ENCODE measurements at places on chromosomes 11 and 22.

GRCh38 chr22:37219533-37219932 lies 7.3 kb upstream of the SSTR3 start:
- no peak for DNase-seq

GRCh38 chr22:33851821-33852384 lies 68.4 kb downstream of the LARGE1 start:
- no peak for DNase-seq

GRCh38 chr11:3954448-3955298 lies 99.2 kb downstream of the STIM1 start:
- no peak for DNase-seq

GRCh38 chr11:117627259-117627658 lies 169.8 kb downstream of the DSCAML1 start:
- no peak for DNase-seq

DNA sequence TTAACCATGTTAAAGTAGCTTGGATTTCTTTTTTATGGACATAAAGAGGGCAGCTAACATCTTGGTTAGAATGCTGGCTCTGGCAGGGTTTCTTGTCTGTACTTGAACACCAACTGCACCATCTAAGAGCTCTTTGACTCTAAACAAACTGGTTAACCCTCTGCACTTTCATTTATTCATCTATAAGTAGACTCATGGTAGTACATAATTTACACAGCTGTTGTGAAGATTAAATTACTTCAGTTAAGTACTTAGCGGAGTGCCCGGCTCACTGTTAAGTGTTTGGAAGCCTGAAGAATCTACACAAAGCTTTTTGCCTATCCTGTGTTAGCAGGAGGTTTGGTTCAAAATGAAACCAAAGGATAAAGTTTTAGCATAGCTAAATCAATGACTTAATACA lies 846.2 kb upstream of the API5 start:
- DNase-seq = no peak

DNA sequence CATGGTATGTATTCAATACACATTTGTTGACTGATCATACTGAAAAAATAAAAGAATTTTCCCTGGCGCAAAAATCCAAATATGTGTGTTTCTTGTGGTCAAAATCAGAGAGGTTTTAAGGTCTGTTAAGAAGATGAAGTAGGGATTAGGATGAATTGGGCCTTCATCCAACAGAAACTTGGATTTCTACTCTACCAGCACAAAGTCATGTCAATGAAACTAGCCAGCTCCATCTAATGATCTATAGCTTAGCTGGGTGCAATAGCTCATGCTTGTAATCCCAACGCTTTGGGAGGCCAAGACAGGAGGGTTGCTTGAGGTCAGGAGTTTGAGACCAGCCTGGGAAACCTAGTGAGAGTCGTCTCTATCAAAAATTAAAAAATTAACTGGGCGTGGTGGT lies 65.5 kb downstream of the USP35 start:
- DNase-seq = no peak

DNA sequence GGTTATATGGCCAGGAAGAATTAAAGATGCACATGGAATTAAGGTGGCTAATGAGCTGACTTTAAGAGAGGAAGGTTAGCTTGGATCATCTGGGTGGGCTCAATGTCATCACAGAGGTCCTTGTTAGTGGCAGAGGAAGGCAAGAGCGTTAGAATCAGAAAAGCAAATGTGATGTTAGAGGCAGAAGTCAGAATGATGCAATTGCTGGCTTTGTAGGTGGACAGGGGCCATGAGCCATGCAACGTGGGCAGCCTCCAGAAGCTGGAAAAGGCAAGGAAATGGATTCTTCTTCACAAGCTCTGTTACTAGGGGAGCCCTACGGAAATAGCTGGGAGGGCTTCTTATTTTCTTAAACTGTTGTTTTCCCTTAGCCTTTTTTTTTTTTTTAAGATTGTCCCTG lies 2.3 kb upstream of the CBLIF start:
- no peak for DNase-seq

DNA sequence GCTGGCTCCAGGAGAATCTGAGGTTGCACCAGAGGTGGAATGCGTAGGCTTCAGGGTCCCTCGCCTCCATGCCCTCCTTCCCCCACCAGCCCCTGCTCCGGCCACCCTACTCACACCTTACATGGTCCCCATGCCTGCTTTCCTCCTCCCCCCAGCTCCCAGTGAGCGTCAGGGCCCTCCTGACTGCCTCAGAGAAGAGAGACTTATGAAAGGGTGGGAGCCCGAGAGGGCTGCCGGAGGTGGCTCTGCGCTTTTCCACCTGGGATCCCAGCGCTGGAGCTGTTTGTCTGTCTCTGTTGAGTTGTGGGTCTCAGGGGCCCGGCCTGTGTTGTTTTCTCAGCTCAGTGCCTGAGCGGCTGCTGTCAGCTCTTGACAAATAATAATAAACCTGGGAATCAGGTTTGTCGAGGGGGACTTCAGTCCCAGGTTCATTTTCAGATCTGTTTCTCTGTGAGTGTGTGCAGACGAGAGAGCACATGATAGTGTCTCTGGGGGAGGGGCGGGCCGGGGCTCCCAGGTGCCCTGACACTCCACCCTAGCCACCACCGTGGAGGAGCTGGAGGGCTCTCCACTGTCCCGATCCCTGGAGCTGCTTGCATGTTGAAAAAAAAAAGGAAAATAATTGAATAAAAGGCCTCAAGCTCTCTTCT lies 153.7 kb downstream of the FEZ1 start:
- DNase-seq = no peak

DNA sequence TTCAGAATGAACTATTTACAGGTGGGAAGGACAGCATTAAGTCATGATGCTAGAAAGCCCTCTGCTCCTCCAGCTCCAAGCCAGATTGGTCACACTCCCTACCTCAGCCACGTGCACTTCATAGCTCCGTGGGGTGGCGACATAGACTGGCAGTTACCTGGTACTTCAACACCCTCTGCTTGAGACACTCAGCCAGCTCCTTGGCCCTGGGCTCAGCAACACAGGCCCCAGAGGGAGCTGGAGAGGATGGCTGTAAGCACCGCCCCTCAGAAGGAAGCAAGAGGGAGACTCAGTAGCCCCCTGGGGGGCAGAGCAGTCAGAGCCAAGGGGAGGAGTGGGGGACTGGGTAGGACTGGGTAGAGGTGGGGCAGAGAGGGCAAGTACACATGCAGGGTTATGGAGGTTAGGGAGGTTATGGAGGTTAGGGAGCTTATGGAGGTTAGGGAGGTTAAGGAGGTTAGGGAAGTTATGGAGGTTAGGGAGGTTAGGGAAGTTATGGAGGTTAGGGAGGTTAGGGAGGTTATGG lies 102.1 kb upstream of the BID start:
- no peak for DNase-seq

DNA sequence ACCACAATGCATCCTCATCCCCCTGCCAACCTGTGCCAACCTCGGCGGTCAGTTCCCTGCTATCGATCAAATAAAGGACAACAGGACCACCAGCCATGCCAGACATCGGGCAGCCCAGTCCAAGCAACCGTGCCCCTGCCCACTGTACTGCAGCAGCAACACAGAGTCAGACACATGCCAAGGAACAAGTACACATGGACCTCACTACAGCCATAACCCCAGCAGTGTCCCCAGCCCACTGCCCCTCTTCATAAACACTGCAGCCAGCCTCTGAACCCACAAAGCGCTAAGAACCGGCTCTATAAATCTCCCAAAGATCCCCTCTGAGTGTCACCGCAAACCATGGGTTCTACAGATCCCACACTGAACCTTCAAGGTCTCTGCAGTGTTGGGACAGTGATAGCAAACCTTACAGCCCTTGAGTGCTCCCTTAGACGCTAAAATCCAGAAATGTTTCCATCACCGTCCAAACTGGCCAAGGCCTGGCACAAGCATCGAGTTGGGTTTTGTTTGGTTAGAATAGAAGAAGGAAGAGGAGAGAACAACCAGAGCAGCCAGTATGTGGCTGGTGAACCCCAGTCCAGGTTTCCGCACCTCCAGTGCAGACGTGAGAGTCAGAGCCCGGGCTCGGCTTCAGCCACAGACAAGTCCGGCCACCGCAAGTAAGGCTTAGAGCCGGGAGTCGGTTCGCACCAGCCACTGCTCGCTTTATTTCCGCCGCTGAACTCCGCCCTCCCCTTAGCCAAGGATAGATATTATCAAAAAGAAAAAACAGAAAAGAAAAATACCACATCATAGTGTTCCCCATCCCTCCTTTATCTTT lies 7.9 kb downstream of the PAX6 start:
- no peak for DNase-seq

GRCh38 chr11:124640666-124641065 lies 18.0 kb downstream of the TBRG1 start:
- no peak for DNase-seq

- DNase-seq = no peak
Observed at GRCh38 chr11:26571861-26572654, at the start of gene MUC15. MUC15 (minus strand) TSS chr11:26572263; CDS start chr11:26567094, 5,169 bp downstream.

DNA sequence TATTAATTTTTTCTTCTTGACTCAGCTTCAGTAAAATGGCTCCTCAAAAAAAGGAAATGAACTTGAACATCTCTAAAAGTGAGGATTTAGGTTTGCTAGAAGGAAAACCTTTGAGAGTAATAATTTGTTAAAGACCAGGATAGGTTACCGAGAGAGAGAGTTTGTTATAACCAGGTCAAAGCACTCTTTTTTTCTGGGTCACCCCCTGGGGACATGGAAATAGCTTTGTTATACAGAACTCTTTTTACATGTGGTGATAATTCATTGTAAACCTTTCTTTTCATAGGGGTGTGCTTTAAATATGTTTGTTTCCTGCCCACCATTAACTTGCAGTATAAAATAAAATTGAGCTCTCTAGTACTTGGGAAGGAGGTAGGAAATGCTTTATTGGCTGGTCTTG lies 47.7 kb downstream of the DNAJC24 start:
- no peak for DNase-seq

DNA sequence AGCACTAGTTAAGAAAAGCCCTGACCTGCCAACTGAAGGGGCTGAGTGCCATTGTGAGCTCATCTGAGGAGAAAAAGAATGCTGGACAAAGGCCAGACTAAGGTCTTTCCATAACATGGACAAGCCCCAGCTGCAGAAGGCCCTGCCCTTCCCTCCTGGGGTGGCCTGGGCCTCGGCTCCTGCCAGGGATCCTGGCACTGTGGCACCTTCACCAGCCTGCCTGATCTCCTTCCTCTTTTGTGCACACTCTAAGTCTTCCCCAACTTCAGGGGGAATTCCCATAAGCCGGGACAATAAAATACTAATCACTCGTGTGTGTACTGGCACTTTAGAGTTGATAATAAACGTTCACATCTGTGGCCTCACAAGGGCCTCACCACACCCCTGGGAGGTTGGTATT lies 9.9 kb downstream of the TMPRSS13 start:
- DNase-seq = no peak

GRCh38 chr11:58060535-58060934 lies 29.8 kb downstream of the OR6Q1 start:
- no peak for DNase-seq

- no peak for DNase-seq
Observed at GRCh38 chr11:127369356-127369755, 368.8 kb upstream of the KIRREL3 start.

DNA sequence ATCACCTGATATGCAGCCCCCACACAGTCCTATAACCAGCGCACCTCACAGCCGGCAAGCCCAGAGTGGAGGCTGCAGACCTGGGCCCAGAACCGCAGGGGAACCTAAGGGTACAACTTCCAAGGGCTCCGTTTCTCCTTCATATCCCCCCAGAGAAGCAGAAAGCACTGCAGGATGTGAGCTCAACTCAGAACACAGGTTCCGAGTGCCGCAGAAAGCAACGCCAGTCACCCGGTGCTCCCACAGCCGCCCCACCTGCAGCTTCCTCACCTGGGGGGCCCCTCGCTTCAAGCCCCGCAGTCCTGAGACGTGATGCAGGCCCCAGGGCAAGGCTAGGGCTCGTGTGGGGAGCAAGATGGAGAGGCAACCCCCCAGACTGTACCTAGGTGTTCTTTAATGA lies 2.5 kb downstream of the TSSK2 start:
- no peak for DNase-seq

- no peak for DNase-seq
Observed at GRCh38 chr11:115657586-115657985, 153.4 kb upstream of the CADM1 start.

- no peak for DNase-seq
Observed at GRCh38 chr11:119645018-119645417, 84.0 kb downstream of the NECTIN1 start.

- no peak for DNase-seq
Observed at GRCh38 chr11:10526974-10527918, 13.7 kb downstream of the RNF141 start.

DNA sequence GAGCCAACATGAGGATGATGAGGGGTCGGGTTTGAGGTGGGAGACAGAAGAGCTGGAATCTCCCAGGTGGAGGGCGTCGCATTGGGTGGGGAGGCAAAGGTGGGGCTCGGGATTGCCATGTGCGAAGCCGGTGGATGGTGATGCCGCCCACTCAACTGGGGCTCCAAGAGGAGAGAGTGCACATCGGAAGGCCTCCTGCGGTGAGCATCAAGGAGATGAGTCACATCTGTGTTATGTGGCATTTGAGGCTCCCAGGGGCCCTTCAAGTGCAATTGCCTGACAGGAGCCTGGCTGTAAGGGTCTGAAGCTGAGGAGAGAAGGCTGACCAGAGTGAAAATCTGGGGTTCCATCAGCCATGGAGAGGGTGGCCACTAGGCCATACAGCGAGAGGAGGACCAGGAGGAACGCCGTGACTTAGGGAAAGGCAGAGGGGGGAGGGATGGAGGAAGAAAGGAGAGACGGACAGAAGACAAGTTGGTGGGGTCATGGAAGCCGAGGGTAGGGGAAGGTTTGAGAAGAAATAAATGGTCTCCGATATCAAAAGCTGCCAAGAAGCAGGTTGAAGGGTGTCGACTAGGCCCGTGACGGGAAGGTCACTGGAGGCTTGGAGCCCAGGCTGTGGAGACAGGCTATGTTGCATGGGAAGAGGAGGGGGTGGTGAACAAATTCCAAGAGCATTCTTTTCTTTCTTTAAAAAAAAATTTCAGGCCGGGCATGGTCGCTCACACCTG lies 21.3 kb downstream of the RASD2 start:
- no peak for DNase-seq

DNA sequence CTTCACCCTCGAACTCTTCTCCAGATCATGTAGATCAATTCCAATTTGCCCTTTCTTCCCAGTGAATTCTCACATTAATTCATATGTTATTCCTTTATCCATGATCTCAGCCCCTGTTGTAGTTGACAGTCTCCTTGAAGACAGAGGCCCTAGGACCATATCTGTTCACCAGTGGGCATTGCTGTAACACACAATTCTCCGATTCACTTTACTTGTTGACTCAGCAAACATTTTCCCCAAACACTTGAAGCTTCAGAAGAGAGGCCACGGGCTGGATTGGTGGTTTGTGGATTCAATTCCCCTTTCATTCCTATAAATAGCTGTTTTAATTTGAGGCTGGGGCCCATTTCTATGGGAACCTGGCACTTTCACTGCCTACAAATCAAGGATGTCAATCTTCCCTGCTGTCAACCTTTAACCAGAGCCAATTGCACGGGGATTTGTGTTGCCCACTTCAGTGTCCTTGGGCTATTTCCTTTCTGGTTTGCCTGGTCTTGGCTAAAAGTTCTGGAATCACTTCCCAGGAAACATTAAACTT lies 393.0 kb upstream of the KIRREL3 start:
- no peak for DNase-seq

GRCh38 chr11:63212742-63213141 lies 30.7 kb downstream of the SLC22A25 start:
- no peak for DNase-seq

- no peak for DNase-seq
Observed at GRCh38 chr22:22865311-22866072, 22.1 kb upstream of the IGLL5 start.

Data from stimulated activated CD8-positive, alpha-beta memory T cell treated with anti-CD3 and anti-CD28 coated beads, Interleukin-7, amount 100 ng/mL, for 24 hours (primary cell).